Fibroblast of upper back skin (primary cell): ENCODE measurements at places on chromosomes 2 and 18.

DNA sequence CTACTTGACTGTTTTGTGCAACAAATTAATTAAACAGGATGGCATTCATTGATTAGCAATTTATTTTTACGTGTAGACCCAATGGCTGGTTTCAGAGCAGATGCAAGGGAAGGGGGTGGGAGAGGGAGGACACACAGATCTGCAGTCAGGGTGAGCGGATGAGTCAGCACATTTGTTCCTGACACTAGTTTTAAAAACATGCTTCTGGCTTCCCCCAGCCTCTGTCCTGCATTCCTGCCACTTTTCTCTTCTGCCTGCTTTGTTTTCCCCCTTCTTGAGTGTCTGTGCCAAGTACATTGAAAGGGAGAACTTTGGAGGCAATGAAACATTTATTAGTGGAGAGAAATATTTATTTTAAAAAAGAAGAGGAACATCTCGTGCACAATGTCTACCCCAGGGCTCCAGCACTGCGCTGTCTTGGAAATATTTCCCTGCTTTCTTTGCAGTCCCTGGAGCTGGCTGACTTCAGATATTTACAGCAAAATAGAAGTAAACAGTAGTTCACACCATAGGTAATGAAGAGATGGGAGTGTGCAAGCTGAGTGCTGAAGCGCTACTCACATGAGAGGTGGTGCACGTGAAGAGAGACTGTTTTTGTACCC lies 52.2 kb downstream of the NRP2 start:
- DNase-seq = peak; percentile 93

GRCh38 chr2:137056704-137057103 lies 291.4 kb downstream of the THSD7B start:
- no peak for DNase-seq

- peak; percentile 46 for DNase-seq
Measured at GRCh38 chr18:70377317-70377799, 88.5 kb downstream of the SOCS6 start.

GRCh38 chr2:232888099-232888836 lies 18.2 kb downstream of the SNORC start:
- DNase-seq = no peak

GRCh38 chr2:14220101-14220500 lies 412.4 kb upstream of the LRATD1 start:
- peak; percentile 18 for DNase-seq
